EH (cell line): ENCODE measurements at places on chromosomes 2 and 18.

GRCh38 chr18:49944663-49945062 is 131.3 kb upstream of the ACAA2 start:
- peak; percentile 12 for DNase-seq

GRCh38 chr18:73688851-73689711 is 458.6 kb downstream of the FBXO15 start:
- DNase-seq: peak; percentile 98

DNA sequence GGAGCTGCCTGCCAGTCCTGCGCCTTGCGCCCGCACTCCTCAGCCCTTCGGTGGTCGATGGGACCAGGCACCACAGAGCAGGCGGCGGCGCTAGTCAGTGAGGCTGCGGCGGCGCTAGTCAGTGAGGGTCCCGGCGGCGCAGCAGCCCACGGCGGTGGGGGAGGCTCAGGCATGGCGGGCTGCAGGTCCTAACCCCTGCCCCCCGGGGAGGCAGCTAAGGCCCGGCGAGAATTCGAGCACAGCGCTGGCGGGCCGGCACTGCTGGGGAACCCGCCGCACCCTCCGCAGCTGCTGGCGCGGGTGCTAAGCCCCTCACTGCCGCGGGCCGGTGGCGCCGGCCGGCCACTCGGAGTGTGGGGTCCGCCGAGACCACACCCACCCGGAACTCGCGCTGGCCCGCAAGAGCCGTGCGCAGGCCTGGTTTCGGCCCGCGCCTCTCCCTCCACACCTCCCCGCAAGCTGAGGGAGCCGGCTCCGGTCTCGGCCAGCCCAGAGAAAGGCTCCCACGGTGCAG is 867.4 kb downstream of the DSC3 start:
- DNase-seq: no peak

- no peak for DNase-seq
Observed at GRCh38 chr2:186560254-186560653, 29.6 kb upstream of the ITGAV start.

DNA sequence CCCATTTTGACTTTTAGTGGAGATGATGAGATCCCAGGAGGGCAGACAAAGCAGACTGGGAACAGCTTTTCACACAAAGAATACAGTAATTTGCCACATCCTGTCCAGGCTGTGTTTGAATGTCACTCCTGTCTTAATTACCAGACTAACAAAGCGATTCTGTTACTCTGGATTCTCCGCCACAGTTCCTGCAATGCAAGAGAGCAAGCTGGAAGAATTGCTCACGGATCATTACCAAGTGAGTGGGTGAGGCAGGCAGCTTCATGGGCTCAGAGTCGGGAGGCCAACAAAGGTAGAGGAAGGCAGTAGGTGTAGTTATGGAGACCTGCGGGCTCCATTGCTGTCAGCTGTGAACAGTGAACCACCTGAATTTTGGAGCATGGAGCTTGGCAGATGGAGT is 250.5 kb upstream of the ATP5MC3 start:
- no peak for DNase-seq

GRCh38 chr2:128379021-128380015 is 60.6 kb upstream of the HS6ST1 start:
- peak; percentile 77 for DNase-seq

DNA sequence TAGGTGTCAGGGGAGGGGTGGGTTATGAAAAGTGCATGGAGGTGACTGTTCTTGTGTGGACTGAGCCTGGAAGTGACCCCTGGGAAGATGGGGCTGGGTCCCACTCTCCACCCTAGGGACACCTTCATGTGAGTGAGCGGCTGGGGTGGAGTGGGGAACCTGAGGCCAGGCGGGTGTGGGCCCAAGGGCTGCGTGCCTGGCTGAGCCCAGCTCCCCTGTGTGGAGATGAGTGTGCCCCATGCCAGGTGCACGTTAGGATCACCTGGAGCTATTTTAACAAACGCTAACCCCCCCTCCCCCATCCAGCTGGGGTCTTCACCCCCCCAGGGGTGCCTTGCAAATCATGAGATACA is 26.5 kb downstream of the ZAP70 start:
- DNase-seq: no peak

GRCh38 chr2:203451011-203451410 is 84.1 kb downstream of the RAPH1 start:
- DNase-seq: peak; percentile 90

- DNase-seq: no peak
Observed at GRCh38 chr18:49997558-49997957, 184.2 kb upstream of the ACAA2 start.

- no peak for DNase-seq
Observed at GRCh38 chr2:127527001-127527804, 914 bp upstream of the IWS1 start.

DNA sequence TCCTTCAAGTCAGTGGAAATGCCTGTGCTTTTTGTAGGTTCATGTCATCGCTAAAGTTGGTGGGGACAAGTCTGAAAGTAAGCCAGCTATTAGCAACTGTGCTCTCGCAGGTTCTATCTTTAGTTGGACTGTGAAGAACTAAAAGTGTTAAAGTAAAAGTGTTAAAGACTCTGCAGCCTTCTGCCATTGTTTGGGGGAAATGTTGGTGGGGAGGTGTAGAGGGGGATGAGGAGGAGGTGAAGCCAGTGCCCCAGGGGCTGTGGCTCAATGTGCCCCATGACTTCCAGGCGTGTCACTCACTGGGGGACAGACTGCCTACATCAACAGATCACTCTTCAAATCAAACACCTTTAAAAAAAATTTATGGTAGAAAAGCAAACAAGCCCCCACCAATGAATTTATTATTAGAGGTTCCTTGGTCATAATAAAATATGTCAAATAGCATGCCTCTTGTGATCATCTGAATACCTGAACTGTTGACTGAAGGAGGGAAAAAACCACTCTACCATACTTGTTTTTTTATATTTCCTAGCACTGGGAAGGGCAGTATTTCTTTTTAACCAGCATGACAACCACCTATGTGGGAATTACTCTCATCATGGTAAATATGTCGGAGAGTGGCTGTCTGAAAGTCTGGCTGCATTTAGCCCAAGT is 19.3 kb downstream of the TGFA start:
- no peak for DNase-seq
